ENCODE measurements at places on chromosomes 5 and 9.

- no peak for DNase-seq
Observed at GRCh38 chr5:96427824-96428223, 5.2 kb downstream of the PCSK1 start.

DNA sequence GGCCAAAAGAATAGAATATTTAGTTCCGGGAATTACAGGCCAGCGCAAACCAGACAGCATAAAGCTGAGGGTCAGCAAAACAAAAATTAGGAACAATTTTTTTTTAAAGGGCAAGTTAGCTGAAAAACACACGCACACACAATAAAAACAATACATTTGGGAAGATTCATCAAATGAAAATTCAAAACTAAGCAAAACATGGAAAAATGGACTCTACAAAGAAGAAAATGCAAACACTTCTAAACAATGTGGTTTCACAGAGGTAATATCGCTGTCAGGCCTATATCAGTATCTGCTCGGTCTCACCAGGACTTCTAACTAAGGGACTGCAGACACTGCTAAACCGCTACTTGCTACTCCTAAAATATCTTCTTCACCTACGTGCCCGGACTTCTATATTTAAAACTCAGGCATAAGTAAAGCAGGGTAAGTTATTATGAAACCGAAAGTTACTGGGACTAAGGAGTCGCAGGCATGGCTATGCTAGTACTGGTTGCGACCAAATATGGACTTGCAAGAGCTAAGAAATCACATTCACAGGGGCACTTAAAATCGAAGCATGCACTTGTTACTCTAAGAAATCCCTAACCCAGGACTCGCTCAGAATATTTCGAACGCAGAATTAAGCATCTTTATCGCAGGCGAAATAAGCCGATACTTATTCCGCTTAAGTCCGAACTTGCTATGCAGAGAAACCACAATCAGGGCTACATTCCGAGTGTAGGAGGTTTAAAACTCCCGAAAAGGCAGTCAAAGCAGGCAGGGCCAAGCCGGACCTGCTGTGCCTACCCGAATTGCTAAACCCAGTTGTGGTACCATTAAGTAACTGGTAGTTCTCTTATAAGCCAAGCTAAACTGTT, 2.3 kb downstream of the ANXA2R start:
- DNase-seq, result no peak

DNA sequence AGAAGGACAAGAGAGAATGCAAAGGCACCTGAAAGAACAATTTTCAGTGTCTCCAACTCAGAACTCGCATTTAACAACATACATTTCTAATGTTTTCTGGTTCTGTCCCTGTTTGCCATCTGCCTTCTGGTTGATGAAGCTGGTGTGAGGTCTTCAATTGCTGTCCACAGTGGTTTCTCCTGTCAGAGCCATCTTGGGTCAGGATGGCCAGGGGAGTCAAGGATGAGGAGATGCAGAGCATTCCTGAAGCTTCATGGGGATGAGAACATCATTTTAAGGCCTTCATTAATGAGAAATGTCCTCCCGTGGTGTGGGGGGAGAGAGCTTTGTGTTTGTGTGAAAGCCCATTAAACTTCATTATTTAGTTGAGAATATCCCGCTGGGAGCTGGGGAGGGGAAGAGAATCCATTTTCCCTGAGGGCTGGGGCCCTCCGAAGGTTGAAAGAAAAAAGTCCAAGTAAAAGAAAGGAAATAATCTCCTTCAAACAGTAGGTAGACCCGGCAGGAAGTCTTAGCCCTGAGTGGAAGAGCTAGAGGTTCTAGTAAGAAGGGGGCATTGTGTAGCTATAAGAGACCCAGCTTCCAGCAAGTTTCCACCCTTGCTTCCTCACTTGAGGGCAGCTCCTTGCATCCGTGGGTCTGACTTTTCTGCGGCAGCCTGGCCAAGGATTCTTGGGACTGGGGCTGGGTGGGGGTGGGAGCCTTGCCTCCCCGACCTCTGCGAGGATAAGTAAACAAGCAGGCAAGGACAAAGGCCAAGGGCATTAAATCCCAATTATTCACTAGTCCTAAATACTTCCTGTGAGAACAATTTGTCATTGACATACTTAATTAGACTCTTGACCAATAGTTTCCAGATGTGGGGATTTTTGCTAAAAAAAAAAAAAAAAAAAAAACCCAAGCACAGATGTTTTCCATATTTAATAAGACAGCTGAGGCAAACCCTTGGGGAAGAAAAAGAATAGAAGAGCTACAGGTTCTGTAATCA, 119.2 kb downstream of the MSX2 start:
- DNase-seq, result no peak

- no peak for DNase-seq
Observed at GRCh38 chr9:83906144-83906543, 15.1 kb downstream of the KIF27 start.

DNA sequence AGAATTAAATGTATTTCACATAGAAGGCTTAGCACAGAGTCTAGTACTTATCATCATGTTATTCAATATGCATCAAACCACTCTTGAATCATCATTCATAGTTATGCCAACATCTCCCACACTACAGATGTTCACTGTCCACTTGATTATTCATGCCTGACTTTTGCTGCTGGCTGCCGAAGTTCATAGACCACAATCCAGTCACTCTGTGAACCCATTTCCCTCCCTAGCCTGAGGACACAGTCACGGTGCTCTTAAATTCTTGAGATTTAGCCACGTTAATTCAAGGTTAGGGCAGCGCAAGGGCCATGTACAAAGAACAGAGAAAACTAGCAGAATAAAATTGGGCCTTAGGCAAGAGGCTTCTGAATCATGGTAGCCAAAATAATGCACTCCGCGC, 32.4 kb downstream of the ABCA1 start:
- DNase-seq, result no peak

- no peak for DNase-seq
Observed at GRCh38 chr9:105690742-105691141, 3.6 kb upstream of the TMEM38B start.
